Right kidney (tissue), 9 donors: ENCODE measurements at places on chromosomes 7 and 10.

DNA sequence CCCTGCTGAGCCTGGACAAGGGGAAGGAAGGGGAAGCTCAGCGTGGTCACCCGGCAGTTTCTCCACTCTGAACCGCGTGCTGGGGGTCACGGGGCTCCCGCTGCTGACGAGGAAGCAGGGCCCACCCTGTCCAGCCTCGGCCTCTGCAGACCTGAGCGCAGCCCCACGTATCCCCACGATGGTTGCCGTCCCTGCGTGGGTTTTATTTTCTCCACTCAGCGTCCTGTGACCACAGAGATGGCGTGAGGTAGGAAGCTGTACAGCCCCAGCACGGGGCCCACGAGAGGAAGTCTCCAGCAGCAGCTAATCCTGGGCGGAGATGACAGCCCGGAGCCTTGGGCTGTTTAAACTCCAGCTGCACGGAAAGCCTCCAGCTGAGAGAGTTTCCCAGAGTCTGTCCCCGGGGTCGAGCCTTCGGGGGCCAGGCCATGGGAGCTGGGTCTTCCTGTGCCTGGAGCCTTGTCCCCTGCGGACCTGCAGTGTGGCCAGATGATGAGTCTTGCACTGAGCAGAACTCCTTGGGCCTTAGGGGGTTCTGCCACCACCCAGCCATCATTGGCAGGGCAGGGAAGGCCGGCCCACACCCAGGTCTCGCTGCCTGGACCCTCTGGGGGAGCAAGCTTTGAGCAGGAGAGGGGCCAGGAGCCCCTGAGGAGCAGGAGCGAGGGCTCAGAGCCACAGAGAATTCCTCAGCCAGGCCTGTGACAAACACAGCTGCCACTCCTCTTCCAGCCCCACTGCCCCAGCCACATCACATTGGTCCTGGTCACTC lies 72.8 kb upstream of the FAM20C start:
- no peak for DNase-seq

DNA sequence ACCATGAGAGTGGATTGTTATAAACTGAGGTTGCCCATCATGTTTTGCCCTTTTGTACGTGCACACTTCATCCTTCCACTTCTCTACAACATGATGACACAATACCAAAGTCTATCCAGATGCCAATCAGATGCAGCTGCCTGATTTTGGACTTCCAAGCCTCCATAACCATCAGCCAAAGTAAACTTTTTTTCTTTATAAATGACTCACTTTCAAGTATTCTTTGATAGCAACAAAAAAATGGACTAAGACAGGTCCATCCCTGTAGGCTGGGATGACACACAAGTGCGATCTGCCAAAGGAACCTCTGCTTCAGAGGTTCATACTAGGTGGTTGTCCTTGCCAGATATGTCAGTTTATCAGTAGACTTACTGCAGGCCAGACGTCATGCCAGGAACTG lies 320.2 kb upstream of the FZD1 start:
- DNase-seq, result no peak

GRCh38 chr7:31896925-31897324 lies 173.3 kb downstream of the PDE1C start:
- DNase-seq, result no peak

GRCh38 chr10:79313911-79314439 lies 33.3 kb upstream of the PPIF start:
- DNase-seq, result no peak

DNA sequence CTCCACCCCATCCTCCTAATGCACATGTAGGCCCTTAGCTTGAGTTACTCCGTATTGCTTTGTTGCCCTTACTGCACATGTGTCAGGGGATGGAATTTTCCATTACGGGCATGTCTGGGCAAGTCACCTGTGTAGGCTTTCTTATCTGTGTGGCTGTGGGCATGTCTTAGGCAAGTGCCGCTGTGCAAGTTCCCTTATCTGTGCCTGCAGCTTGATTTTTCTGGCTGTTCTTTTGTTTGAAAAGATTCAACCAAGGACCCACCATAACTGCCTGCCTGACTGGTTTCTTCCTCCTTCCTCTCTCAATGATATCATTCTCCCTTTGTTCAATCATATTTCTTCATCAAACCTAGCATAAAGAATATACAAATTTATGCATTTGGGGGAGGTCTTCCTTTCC lies 88.5 kb downstream of the AKR1D1 start:
- no peak for DNase-seq

GRCh38 chr7:29005829-29006228 lies 47.7 kb upstream of the TRIL start:
- DNase-seq, result no peak

GRCh38 chr7:3688071-3688470 lies 387.0 kb downstream of the SDK1 start:
- DNase-seq, result no peak

DNA sequence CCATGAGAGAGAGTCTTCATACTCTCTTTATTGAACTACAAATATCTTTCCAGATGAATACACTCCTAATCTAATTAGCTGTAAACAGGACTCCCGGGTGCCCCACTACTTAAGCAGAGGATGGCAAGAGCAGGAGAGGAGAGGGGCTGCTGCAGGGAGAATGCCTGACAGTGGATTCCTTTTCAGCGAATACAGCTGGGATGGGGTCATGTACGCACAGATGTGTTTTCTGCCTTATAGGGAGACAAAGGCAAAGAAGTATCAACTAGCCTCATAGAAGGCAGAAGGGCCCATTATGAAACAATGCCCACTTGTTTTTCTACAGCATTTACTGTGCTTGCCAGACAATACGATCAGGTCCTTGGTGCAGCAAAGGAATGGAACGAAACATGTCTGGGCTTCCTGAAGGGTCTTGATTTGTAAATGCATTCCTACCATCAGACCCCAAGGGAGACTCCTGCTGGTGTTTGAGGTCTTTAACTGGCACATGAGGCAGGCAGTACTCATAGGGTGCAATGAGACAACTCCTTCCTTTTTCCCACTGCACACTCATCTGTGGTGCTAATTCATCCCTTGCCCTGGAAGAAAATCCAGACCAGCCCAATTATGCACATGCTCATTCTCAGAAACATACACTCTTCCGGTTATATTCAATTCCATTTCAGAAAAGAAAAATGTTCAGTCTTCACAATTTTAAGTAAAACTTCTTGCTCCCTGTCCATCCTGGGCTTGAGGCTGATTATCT lies 117.1 kb downstream of the AOAH start:
- no peak for DNase-seq

- no peak for DNase-seq
Measured at GRCh38 chr7:13179011-13179582, 491.7 kb downstream of the ARL4A start.

GRCh38 chr10:21715531-21716195 lies 181.6 kb downstream of the MLLT10 start:
- no peak for DNase-seq

- peak; percentile 77 for DNase-seq
Measured at GRCh38 chr10:27743877-27744801, 1.5 kb downstream of the MKX start.

DNA sequence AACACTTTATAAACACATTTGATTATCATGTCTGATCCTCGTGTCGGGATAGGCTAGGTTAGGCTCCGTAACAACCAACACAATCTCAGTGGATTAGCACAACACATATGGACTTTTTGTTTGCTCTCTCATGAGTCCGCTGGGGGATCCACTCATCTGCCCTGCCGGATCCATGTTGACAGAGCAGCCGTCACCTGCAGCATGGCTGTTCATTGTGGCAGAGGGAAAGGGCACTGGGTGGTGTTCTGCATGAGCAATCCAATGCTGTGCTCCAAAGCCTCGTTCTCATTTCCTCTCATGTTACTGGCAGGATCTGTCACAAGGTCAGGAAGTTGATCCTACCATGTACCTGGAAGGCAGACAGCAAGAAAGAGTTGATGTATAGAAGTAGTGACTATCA lies 62.5 kb upstream of the RAPGEF5 start:
- no peak for DNase-seq

DNA sequence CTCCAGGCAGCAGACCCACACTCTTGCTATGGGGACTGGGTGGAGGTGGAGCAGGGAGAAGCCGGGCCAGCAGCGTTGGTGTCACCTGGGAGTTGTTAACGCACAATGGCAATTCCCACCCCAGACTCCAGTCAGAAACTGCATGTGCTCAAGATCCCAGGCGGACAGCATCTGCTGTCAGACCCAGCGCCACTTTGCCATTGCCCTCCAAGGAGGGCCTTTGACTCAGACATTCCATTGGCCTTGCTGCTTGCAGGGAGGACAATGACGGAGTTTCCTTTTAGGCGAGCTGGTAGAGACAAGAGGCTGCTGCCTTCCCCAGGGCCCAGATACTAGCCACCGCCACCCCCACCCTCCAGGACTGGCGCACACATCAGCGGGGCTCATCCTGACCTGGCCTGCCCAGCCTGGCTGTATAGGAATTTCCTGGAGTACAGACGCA lies 34.5 kb downstream of the ZNF775 start:
- DNase-seq, result no peak

GRCh38 chr10:4033341-4033896 lies 248.4 kb upstream of the KLF6 start:
- no peak for DNase-seq

DNA sequence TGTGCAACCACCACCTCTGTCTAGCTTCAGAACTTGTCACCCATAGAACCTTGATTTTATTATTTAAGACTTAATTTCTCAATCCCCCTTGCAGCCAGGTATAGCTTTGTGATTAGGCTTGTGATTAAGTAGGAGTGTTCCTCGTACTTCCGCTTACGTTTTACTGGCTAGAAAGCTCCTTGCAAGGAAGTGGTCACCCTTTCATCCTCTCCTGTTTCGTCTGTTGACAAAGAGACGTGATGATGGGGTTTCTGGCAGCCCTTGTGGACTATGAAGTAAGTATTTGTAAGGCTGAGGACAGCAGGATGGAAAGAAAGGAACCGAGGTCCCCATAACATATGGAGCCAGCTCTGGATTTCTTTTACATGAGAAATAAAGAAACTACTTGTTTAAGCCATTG lies 86.5 kb upstream of the KDM7A start:
- no peak for DNase-seq

DNA sequence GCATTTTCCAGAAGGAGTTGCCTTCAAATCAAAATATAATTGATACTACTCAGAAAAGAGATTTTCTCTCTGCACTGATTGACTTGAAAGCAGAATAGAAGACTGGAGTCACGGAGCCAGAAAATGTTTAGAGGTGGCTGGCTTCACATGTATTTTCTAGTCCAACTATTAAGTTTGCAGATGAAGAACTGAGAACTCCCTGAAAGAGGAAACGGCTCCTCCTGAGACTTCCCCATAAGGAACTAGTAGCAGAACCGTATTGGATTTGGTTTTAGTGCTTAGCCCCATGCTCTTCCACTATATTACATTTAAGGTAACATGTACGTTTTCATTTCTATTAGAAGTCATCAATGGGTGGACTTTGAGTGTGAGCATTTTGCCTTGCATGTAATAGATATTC lies 946.3 kb downstream of the CNTNAP2 start:
- no peak for DNase-seq

DNA sequence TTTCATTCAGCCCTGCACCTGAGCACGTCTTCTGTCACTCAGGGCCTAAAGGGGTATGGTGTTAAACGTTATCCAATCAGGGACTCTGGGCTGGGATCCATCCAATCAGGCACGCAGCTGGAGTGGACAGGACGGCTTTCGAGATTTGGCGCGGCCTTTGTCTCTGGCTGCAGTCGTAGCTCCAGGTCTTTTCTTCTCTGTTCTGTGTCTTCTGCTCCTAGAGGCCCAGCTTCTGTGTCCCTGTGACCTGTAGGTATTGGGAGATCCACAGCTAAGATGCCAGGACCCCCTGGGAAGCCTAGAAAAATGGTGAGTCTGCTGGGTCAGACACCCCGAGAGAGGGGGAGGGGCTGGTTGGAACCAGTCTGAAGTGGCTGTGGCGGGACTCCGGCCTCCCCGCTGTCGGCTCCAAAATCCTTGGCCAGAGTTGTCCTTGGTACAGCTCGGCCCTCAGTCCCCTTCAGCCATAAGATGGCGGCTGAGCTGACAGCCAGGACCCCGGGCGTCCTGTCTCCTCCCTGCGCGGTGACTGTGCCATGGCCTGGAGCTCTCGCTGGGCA lies 11.7 kb upstream of the ZNF680 start:
- peak; percentile 75 for DNase-seq
